ENCODE measurements at places on chromosomes 1 and 21.

DNA sequence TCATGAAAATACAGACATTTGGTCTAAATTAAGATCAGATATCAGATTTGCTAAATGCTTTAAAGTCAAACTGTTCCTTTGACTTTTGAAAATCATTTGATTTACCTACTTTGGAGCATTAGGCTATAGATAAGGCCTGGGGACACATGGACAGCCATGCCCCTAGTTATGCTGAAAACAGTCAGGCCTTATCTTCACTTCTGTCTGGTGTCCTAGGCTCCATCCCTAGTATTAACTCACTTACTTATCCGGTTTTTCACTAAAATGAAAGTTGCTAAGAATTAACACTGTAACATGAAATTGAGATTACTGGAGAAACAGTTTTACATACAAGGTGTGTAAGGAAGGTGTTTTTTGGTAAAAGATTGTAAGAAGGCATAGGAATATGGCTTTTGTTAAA, 4.5 kb upstream of the CATSPERE start:
- peak; percentile 22 for DNase-seq

DNA sequence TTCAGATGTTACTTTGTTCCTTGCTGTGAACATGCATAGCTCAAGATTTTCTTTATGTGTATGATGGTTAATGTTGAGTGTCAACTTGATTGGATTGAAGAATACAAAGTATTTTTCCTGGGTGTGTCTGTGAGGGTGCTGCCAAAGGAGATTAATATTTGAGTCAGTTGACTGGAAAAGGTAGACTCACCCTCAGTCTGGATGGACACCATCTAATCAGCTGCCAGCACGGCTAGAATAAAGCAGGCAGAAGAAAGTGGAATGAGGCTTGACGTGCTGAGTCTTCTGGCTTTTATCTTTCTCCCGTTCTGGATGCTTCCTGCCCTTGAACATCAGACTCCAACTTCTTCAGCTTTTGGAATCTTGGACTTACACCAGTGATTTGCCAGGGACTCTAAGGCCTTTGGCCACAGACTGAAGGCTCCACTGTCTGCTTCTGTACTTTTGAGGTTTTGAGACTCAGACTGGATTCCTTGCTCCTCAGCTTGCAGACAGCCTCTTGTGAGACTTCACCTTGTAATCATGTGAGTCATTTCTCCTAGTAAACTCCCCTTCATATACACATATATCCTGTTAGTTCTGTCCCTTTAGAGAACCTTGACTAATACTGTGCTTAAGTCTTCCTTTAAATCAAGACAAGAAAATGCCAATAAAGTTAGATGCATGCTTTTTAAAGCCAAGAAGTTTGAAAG, 626.6 kb downstream of the KCNT2 start:
- DNase-seq = no peak

DNA sequence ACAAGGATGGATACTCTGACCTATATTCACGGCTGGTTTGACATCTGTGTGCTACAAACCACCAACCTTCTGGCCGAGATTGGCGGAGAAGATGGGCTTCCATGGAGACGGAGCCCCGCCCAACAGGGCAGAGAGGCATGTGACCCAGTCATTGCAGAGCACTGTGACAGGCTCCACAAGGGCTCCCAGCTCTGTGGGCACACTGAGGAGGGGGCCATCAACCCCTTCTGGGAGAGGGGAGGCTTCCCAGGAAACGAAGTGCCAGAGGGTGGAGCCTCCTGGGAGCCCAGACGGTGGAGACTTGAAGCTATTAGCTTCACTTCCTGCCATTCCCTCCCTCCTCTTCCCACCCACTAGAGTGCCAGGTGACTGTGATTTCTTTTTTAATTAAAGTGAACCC, 71.6 kb upstream of the IFFO2 start:
- peak; percentile 16 for DNase-seq

GRCh38 chr1:100443811-100444571, 91.7 kb downstream of the CDC14A start:
- no peak for DNase-seq

DNA sequence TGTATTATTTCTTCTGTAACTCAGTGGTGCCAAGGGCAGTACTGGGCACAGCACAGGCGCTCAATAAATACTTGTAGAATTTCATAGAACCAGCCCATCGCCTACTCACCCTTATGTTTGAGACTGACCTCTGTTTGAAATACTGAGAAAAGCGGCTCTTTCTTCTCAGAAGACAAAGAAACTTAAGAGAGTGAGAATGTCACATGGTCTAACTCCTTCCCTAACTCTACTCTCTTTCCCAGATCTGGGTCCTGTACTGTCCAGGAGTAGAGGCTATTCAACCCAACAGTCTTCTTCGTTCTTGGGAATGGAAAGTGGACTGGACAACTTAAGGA, 4.2 kb downstream of the IGSF8 start:
- DNase-seq = no peak

GRCh38 chr1:47174656-47175020, 15.2 kb downstream of the PDZK1IP1 start:
- DNase-seq = no peak

DNA sequence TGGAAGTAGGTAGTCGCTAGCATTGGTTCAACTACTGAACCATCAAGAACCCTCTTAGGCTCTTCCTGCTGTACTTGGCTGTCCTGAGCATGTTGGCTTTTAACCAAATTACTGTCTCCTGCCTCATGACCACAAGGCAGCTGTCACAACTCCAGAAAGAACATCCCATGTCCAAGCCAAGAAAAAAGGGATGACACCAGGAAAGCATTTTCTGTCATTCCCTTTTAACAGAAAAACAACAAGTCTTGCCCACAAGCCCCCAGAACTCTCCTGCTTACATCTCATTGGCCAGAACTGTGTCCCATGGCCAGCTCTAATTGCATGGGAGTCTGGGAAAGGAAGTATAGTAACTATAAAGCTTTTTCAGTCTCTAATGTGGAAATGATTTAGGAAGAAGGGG, 2.4 kb upstream of the RNU5D-1 start:
- no peak for DNase-seq

GRCh38 chr1:182886985-182887384, 47.8 kb downstream of the DHX9 start:
- no peak for DNase-seq

- peak; percentile 76 for DNase-seq
Observed at GRCh38 chr21:42262831-42263231, 43.9 kb downstream of the ABCG1 start.

DNA sequence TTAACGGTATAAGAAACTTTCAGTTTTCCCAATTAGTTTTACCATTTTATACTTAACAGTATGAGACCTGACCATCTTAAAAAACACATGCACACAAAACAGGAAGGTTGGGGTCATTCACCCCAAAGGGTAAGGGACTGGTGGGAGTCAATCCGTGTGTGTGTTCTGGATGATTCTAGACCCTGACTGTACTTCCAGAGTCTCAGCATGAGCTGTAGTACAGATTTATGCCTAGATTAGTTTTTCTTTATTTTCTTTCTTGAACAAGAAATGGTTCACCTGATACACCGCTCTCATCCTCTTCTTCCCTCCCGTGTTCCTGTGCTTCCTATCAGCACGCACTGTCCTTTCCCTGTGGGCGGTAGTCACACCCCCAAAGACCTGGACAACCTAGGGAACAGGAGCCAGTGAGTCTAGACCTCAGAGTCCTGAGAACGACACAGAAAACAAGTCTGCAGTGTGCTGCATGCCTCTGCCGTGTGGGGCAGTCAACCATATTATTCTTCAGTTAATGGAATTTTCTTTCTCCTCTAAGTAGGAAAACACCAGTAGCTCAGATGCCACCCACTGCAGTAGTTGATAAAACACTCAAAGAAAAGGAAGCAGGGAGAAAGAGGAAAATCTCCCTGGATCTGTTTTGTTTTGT, 38.9 kb upstream of the MRPS6 start:
- DNase-seq = no peak
